ENCODE measurements at places on chromosomes 6 and 20.

- DNase-seq: no peak
Measured at GRCh38 chr6:170113141-170113540, 177.7 kb downstream of the DLL1 start.

DNA sequence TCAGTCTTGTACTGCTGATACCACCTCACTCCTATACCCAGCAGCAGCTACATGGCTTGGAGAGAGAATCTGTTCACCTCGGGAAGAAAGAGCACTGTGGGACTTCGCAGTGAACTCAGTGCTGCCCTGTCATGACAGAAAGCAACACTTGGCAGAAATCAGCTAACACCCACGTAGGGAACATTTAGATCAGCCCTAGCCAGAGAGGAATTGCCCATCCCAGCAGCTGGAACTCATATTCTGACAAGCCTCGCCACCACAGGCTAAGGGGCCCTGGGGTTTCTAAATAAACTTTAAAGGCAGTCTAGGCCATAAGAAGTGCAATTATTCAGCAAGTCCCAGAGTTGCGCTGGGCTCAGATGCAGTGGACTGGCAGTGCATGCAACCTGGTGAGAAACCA, 1266.8 kb downstream of the GRIK2 start:
- no peak for DNase-seq

DNA sequence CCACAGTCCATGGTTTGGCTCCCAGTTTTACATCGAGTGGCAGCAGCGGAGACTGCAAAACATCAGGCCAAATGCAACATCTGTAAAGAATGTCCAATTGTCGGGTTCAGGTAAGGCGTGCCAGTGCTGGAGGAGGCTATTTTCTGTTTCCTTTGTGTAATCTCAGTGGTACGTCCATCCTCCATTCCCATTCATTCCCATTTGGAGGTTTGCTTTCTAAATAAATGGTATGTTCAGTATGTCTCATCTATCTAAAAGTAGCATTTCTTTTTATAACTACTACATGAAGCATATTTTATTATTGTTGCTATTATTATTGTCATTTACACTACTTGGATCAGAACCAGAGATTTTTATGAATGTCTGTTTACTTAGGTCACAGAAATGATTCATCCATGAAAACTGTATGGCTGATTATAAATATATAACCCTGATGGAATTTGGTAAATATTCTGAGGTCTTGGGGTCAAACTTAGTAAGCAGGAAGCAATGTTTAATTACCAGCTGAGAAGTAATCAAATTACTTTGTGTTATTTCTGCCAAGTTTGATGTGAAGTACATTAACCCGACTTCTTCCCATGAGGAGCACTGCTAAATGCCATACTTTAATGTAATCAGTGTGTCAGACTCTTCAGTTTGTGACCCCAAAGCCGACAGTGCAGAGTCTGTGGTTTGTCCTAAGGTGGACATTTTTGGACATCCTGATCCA, 512.9 kb downstream of the UTRN start:
- no peak for DNase-seq

DNA sequence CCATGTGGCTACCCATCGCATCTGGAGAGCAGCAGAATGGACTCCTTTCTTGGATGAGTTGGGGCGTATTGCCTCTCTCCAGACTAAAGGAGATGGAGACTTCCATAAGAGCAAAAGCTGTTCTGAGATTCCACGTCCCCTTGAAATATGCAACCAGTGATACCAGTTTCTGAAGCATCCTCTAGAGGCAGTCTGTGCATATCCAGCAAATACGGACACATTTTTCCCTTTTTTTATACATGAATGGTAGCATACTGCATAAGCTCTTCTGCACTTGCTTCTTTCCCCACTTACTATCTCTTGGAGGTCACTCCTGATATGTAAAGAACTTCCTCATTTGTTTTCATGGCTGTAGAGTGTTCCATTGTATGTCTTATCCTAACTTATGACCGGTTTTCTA, 34.6 kb downstream of the TAF8 start:
- DNase-seq: no peak

DNA sequence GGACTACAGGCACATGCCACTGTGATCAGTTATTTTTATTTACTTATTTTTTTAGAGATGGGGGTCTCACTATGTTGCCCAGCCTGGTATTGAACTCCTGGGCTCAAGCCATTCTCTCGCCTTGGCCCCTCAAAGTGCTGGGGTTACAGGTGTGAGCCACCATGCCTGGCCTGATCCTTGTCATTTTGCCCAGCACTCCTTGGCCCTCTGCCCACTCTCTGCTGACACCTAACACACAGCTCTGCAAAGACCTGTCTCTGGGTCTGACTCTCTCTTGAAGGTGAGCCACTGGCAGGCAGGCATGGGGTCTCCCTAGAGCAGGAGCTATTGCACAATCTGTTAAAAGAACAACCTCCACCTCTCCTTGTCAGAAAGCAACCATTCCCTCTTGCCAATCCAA, 155.6 kb downstream of the ZFP64 start:
- DNase-seq: no peak
